ENCODE measurements at places on chromosomes 3 and 15.

DNA sequence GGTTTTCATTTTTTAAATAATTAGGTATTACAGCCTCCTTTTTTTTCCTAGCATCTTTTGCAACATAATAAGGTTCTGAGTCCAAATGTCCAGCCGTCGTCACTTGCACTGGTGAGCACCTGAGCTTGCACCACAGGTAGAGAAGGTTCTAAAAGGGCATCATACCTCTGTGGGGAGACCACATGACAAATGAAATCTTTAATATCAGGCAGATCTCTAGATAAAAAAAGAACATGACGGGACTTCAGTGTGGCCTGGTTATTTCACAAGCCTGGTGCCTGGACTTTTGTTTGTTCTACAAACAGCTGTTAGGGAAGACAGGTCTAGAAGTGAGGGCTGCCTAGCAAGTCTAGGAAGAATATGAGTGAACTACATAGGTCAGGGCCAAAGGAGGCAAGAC is 3.6 kb downstream of the ZBED2 start:
- no peak for DNase-seq

GRCh38 chr15:40554161-40554525 is 10.7 kb downstream of the CCDC32 start:
- DNase-seq = no peak

GRCh38 chr15:83905556-83906273 is 251.8 kb downstream of the ADAMTSL3 start:
- no peak for DNase-seq

DNA sequence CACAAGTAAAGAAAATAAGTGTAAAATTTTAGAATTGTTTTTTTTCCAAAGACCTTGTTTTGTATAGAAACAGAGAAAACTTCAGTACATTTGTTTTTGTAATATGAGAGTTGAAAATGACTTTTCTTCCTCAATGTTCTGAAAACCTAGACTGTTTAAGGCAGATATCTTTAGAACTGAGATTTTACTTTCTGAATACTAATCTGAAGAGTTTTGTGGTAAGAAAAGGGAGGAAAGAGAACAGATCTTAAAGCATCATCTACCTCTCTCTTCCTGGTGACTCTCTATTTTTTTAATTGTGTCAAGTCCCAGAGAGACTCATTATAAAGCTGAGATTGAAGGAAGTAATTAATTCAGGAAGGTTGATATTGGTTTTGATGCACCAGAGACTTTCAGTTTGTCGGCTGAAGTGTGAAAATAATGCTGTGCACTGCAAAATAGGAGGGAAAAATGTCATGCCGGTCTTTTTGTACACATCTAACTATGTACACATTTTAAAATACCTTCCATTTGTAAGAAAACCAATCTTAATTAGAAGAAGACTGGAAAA is 142.1 kb upstream of the NAALADL2 start:
- DNase-seq = no peak

DNA sequence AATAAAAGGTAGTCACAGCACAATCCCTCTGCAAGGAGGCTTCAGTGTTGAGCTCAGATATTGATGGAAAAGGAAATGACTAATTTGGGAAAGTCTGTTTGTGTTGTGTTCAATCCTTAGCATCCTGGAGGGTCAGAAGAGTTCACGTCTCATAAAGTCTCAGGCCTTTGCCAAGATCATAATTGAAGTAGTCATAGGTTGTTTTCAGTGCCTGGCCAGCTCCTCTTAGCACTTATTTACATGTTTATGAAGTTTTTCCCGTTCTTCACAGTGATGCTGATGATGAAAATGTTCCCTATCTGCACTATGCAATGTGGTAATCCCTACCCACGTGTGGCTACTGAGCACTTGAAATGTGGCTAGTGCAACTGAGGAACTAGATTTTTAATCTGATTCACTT is 61.6 kb upstream of the TGFBR2 start:
- DNase-seq = no peak

DNA sequence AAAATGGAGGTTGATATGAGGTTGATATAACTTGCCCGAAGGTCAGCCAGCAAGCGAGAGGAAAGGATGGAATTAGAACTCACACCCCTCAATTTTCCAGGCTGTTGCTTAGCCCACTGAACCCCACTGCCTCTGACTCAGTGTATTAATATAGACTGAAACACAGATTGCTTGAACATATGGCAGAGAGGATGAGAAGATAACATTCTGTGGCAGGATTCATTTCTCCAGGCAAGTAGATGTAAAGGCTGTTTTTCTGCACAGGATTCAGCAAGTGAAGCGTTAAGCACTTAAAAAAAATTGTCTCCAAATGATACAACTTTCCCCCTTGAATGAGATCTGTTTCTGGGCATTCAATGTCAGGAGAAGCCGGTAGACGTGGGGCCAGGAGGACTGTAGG is 335.2 kb downstream of the GAP43 start:
- DNase-seq = no peak

GRCh38 chr15:28118083-28118482 is 19.0 kb upstream of the OCA2 start:
- no peak for DNase-seq

DNA sequence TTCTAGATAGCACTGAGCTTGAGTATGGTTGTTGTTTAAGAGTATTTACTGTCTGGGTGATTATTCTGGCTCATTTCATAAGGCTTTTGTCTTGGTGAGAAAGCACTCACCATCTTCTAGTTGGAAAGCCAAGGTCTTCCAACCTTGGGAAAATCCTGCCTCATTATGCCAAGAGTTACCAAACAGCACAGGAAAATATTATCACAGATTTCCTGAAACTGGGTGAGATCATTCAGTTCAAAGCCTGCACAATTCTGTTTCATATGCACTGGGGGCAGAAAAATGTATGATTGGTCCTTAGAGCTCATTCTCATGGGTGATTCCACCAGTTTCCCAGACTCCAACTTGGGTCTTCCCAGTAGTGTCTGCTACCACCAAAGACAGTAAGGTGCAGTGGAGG is 291.8 kb downstream of the RORA start:
- no peak for DNase-seq

- no peak for DNase-seq
Measured at GRCh38 chr3:100099621-100100020, 14.7 kb downstream of the FILIP1L start.

DNA sequence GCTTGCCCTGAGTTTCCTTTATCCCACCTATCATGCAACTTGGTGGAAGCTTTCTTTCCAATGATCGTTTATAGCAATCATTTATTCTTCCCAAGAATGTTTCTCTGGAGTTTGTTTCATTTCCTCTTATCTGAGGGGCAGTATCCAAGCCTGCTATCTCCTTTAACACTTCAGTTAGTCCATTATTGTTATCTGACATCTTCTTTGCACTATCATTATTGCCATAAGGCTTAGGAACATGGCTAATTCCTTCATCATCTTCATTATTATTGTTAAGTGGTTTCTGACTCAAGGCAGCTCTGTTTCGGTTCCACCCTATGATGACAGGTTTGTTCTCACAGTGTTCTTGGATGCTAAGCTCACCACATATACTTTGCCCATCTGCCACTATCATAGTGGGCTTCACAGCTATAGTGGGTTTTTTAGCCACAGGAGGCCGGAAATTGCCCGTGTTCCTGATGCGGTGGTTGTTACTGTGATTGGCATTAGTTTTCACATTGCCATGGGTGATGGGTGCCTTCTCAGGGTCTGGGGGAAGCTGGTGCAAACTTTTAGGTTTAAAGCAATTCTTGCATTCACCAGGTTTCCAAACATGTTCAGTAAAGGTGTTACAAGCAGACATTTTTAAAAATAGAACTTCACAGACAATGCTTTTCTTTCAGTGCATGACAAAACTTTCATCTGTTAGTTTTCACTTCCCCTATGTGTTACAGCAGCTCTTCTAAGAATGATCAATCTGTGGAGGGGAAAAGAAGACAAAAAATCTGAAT is 110.6 kb upstream of the TSPAN3 start:
- no peak for DNase-seq
